GDM1 (cell line): ENCODE measurements at places on chromosomes 7 and 10.

- no peak for DNase-seq
Observed at GRCh38 chr10:124686707-124687376, 57.3 kb downstream of the FAM53B start.

GRCh38 chr7:142348921-142349405 is 91.1 kb upstream of the PRSS58 start:
- no peak for DNase-seq

GRCh38 chr7:21579341-21580072 is 36.7 kb downstream of the DNAH11 start:
- DNase-seq, result no peak

- no peak for DNase-seq
Observed at GRCh38 chr7:149690688-149691446, 82.5 kb downstream of the ZNF467 start.

DNA sequence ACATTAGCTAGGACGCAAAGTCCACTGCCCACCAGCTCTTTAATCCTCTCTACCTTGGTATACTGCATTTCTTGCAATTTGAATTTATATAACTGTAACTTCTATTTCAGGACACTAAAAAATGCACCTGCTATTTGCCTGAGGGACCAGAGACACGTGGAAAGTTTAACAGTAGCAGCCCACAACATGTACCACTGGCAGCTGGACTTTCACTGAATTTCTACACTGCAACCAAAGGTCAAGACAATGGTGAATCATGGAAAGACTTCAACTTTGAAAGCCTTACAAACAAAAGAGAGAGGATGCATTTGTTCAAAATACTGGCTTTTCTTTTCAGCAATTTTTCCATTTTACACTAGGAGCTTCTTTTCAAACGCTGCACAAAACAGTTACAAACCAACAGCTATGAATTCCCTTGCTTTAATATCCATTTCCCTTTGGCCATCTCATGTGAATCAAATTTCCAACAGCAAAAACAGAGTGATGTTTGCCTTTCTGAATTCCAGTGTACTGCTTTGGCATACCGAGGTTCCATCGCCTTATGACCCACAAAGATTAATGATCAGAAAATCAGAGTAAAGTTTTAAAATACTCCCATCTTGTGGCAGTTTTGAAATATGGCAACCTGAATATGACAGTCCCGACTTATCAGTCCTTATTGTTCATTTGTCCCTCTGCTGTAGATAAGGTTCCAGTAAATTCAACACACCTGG is 29.9 kb upstream of the HNRNPH3 start:
- DNase-seq, result no peak

GRCh38 chr10:6399231-6399741 is 180.8 kb downstream of the PRKCQ start:
- peak; percentile 25 for DNase-seq

GRCh38 chr10:519716-520401 is 169.6 kb downstream of the DIP2C start:
- DNase-seq, result no peak

DNA sequence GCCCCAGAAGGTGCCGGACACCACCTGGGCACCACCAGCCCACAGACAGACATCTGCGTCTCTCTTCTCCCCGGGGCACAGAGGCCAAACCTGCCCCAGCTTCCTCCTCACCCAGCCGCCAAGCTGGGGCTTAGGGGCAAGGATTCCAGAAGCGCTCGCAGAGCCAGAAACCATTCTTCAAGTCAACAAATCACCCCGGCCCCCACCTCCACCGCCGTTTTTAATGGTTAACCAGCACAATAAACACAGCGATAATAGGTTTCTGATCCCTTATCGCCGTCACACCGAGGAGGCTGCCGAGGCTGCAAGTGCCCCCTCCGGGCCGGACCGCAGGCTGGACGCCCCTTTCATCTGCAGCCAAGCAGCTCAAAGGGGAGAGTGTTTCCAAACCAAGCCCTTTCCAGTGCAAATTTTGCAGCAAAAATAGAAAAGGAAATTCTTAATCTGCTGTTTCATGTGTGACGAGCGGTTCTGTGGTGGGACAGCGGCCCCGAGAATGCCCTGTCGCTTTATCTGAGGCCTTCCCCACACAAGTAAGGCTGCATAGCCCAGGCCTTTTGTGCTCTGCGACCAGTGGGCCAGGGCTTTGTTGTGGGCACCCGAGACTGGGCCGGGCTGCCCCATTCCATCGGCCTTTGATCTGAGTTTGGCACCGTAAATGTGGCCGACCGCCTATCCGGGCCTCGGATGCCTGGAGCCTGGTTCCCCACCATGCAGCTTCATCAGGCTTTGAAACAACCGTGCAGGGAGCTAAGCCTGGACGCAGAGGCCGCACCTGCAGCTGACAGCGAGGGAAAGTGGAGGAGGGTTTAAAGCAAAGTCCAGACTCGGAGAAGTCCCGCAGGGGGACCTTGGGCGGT is 83.2 kb downstream of the FOXL3 start:
- no peak for DNase-seq

- DNase-seq, result no peak
Observed at GRCh38 chr7:16847381-16847860, 34.4 kb downstream of the AGR3 start.

- DNase-seq, result no peak
Observed at GRCh38 chr7:71507680-71508602, 376.0 kb downstream of the GALNT17 start.

GRCh38 chr7:5704534-5704922 is 76.9 kb downstream of the RNF216 start:
- DNase-seq, result peak; percentile 69

DNA sequence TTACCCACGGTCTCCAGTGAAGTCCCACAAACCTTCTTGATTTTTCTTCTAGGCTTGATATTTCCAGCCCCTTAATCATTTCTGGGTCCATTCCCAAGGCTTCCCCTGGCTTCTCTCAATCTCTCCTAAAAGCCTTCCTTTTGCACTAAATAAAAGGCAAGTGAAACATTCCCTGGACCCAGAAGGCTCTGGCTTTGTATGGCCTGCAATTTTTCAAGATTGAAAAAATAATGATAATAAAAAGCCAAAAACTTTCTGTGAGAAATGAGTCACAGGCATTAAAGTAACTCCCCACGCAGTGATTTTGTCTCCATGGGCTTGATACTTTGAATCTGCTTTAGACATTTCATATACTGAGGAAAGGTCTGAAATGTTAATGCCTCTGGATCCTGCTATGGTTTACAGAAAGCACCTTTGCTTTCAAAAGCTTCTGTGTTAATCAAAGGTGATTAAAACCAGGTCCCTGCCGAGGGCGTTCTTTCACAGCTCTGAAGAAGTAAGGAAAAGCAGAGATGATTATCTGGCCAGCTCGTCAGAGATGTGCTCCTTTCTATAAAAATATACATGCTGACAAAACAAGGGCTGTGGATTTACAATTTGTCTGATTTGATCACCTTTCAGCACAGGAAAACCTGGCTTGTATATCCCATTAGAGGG is 118.9 kb upstream of the TMEM72 start:
- DNase-seq, result no peak

DNA sequence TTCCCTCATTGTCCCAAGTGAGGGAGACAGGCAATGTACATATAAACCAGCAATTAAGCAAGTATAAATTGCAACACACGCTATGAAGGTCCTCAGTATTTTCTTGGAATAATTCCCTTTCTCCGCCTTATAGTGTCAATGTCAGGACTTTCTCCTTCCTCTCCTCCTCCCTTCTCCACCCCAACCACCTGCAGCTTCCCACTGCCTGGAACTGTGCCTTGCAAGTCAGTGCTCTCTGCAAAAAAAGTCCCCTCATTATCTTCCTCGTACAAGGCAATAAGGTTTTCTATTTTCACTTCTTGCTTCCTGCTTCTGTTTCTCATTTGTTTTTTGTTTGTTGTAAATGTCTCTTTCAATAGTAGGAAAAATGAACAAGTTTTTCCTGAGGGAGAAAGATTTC is 111.7 kb downstream of the GPR26 start:
- DNase-seq, result no peak

GRCh38 chr10:77638321-77639101 is 903 bp upstream of the KCNMA1 start:
- no peak for DNase-seq

- DNase-seq, result no peak
Observed at GRCh38 chr7:90459888-90460287, 9.6 kb upstream of the PTTG1IP2 start.

DNA sequence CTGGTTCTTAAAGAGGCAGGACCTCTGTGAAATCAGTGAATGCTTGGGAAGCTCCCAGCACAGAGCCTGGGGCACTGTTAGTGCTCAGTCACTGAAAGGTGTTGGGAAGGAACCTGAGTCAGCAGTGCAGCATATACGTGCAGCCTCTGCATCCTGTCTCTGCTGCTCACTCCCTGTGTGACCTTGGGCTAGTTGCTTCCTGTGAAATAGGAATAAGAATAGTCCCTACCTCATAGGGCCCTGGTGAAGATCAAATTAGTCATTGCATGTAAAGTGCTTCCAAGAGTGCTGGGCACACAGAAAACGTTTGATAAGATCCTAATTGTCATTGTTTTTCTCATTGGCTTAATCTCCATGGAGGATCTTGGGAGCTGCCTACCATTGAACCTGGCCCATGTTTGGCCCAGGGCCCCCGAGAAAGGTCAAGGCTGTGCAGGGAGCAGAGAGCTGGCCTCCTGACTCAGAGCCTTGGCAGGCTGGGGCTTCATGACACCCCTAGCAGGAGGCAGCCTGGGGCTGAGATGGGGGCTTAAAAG is 73.3 kb upstream of the COL13A1 start:
- no peak for DNase-seq

GRCh38 chr10:128744092-128744491 is 617.9 kb upstream of the MKI67 start:
- DNase-seq, result no peak

DNA sequence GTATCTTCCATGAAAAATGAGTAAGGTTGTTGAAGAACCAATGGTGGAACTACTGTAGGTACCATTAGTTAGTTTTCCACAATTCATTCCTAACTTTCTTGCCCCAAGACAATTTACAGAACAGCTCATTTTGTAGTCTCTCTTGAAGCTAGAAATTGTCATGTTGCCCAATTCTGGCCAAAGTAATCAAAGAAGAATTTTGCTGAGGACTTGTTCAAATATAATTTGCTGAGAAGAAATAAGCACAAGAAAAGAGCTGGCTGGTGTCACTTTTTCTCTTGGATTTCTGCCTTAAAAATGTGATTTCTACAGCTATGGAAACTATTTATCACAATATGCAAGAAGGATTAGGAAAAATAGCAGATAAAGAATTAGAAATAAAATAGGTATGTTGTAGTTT is 199.2 kb upstream of the SEMA3A start:
- DNase-seq, result no peak

GRCh38 chr7:92652536-92652935 is 62.3 kb upstream of the FAM133B start:
- DNase-seq, result no peak

DNA sequence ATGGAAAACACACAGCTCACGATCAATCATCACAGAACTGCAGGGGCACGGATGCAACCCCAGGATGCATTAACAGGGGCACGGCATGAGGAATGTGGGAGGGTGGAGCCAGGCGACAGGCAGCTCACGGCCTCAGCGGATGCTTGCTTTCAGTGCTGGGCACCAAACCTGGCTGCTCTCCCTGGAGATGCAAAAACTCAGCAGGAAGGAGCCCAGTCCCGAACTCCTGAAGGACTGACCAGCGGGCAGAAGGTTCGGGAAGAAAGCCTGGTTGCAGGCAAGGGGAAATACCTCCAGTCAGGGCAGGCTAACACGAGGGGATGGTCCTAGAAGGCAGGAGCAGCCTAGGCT is 66.8 kb downstream of the CHST15 start:
- no peak for DNase-seq

DNA sequence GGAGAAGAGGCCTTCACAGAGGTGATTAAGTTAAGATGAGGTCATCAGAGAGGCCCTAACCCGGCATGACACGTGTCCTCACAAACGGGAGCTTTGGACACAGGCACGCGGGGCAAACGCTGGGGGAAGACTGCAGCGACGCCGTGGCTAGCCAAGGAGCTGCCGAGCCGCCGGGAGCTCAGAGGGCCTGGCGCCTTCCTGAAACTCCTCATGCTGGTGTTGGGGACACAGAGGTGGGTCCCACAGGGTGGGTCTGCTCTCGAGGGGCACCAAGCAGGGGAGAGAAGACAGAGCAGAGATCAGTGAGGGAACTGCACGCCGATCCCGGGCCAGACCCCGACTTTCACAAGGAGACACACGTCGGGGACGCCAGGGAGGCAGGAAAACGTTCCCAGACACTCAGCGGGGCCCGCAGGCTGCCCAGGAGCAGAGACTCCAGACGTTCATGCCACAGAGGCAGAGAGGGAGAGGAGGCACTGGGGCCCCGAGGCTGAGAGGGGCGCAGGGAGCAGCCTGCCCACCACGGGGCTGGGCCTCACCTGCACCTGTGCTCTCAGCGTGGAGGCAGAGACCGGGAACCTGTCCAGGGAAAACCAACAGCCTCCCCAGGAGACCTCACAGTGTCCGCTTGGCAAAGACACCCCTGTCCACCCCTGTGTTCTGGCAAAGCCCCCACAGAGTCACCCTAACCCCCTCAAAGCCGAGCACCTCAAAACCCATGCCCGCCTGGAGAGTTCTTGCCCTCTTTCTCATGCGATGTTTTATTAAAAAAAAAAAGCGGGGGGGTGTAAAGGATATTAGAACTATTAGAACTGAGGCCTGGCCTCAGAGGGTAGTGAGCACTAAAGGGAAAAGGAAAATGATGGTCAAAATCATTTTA is 103.8 kb downstream of the PDGFA start:
- no peak for DNase-seq

GRCh38 chr7:82312646-82313045 is 130.9 kb downstream of the CACNA2D1 start:
- DNase-seq, result no peak

GRCh38 chr7:97565665-97566064 is 166.2 kb upstream of the TAC1 start:
- DNase-seq, result no peak

- no peak for DNase-seq
Observed at GRCh38 chr10:121787169-121787568, 140.7 kb downstream of the ATE1 start.

DNA sequence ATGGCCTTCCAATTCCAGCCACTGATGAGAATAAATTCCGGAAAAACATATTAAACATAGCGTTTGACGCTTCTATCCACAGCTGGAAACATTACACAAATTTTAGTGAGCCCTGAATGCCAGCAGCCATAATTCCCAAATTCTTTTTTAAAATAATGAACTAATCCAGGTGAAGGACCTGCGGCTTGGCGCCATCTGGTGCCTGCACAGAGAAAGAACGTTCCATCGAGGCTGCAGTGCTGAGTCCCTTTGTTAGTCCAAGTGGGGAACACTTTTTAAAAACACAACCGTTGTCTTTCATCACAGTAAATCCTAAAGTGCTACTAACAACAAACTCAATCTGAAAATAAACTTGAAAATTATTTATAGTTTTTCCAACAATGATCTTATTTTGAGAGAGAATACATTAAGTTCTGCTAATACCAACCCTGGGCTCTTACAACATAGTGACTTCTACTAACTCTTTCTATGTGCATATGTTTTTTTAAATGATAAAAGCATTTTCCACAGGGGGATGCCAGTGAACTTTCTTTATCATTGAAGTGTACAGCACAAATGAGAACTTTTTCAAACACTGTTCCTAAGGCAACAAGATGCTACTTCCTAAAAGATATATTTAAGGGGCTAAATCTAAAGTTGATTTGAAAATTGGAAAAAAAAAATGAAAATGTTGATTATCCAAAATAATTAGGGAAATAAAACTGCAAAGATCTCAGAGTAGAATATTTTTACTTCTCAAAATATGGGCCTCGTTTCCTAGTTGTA is 166.9 kb upstream of the RNF32 start:
- peak; percentile 13 for DNase-seq

- no peak for DNase-seq
Observed at GRCh38 chr7:76315364-76315763, 12.9 kb downstream of the HSPB1 start.
